ENCODE measurements at places on chromosomes 11 and 22. TPM values are rescaled to one million over a fixed set of nuclear protein-coding genes. Genes with fewer than 3 reads are reported as not detected.

EHF gene
- 30.3 TPM for polyA plus RNA-seq

SMTNL1 gene
- 0.21 TPM for polyA plus RNA-seq

SNX19 gene
- polyA plus RNA-seq: 50.4 TPM

WNT11 gene
- polyA plus RNA-seq: 13.4 TPM

NRIP3 gene
- 1.1 TPM for polyA plus RNA-seq

SLC22A9 gene
- polyA plus RNA-seq: not detected

CPT1B gene
- 17.4 TPM for polyA plus RNA-seq

DNA sequence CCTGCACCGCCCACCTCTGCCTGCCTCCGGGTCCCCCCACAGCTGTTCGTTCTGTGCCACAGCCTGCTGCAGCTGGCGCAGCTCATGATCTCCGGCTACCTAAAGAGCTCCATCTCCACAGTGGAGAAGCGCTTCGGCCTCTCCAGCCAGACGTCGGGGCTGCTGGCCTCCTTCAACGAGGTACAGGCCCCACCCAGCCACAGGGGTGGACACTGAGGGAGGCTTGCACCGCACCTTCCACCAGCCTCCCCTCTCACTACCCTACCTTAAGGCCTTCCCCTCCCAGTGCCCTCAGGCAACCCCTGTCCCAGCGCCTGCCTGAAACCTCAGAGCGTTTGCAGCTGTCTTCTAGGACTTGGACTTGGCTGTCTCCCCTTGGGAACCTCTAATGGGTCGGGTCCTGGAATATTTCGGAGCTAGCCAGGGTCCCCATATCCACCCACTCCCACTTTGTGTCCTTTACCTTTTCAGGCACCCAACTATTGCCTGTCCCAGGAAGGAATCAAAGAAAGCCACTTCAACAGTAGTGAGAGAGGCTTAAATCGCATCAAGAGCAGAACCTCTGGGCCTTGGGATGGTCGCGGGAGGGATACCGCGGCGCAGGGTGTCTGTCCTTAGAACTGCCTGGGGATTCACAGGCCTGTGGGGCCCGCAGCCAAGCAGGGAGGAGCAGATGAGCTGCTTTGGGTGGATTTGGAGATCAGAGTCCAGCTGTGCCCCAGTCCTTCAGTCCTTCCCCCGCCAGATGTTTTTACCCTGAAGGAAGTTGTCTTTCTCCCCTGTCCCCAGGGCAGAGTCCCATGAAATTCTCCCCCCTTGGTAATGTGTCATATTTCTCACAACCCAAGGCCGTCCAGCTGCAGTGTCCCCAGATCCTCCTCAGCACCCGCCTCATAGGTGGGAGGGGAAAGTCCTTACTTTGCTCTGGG, 13.3 kb downstream of the SLCO2B1 start:
- no peak for DNase-seq

Data from left renal pelvis (tissue), 4 donors.